Activated naive CD4-positive, alpha-beta T cell treated with anti-CD3 and anti-CD28 coated beads, Interleukin-2, amount 10 ng/mL, durations not matched to agents 5 hours and 36 hours (primary cell): ENCODE measurements at places on chromosomes 11 and 22. TPM values are rescaled to one million over a fixed set of nuclear protein-coding genes. Genes with fewer than 3 reads are reported as not detected.

The CDC42EP2 gene
- total RNA-seq: 0.48 TPM

The OR5A1 gene
- not detected for total RNA-seq

The OR9Q1 gene
- not detected for total RNA-seq

The BRSK2 gene
- total RNA-seq: not detected

The SYT9 gene
- total RNA-seq: not detected

The SLC22A8 gene
- not detected for total RNA-seq

The TPBGL gene
- total RNA-seq: 0.41 TPM

The OTOG gene
- not detected for total RNA-seq

The TOMM22 gene
- 77.6 TPM for total RNA-seq

The ANO9 gene
- 107 TPM for total RNA-seq

The MS4A6E gene
- not detected for total RNA-seq

The NAALADL1 gene
- 12.4 TPM for total RNA-seq

The MMP8 gene
- total RNA-seq: not detected

The OVOL1 gene
- 0.48 TPM for total RNA-seq

The PRRG4 gene
- 0.13 TPM for total RNA-seq

The LMNTD2 gene
- 4.5 TPM for total RNA-seq

The MAML2 gene
- total RNA-seq: 29.4 TPM

The TREH gene
- total RNA-seq: not detected

The PTPRCAP gene
- 404 TPM for total RNA-seq

The OR10A2 gene
- not detected for total RNA-seq

The SHANK3 gene
- not detected for total RNA-seq

The FGF4 gene
- total RNA-seq: not detected

The OR10A3 gene
- total RNA-seq: not detected

The FADS1 gene
- total RNA-seq: 73.8 TPM

The PRG2 gene
- 0.31 TPM for total RNA-seq

The ROM1 gene
- 1.1 TPM for total RNA-seq

The LRRC4C gene
- total RNA-seq: not detected
